LHCN-M2 (cell line): ENCODE measurements at places on chromosomes 7 and 10. TPM values are rescaled to one million over a fixed set of nuclear protein-coding genes. Genes with fewer than 3 reads are reported as not detected.

The LEP gene
- total RNA-seq, result not detected in 2 replicates

The OR9A2 gene
- not detected in 2 replicates for total RNA-seq

- DNase-seq, result no peak
These were observed 174.8 kb upstream of the PRPS1L1 start for GRCh38 chr7:18202315-18203045.

DNA sequence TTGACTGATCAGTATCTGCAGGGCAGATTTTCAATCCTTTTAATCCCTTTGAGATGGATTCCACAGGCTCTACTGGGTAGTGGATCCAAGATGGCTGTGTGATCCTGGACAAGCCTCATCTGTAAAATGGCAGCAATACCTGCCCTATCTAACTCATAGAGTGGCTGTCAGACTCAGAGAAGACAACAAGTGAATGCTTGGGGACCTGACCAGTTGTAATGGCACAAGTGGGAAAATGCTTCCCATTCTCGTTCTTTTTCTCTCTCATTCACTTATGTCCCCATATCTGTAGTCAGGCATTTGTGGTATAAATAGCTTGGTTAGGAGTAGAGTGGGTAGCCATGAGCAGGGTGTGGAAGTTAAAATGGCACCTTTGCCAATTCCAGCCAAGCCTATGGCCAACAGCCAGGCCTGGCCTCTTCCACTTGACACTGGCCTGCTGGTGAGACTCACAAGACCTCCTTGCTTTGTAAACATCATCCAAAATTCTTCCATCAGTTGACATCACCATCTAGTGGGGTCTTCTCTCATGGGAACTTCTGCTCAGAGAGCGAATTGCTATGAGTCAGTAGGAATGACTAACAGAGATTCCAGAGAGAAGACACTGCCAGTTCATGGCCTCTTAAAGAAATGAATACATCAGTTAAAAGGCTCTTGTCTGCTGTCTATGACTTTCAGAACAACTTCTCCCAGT is 150.1 kb downstream of the PLPP4 start:
- DNase-seq, result peak; percentile 25

The YKT6 gene
- 136 TPM in 2 replicates for total RNA-seq

GRCh38 chr10:78351283-78351682 is 317.6 kb downstream of the RPS24 start:
- DNase-seq, result no peak

DNA sequence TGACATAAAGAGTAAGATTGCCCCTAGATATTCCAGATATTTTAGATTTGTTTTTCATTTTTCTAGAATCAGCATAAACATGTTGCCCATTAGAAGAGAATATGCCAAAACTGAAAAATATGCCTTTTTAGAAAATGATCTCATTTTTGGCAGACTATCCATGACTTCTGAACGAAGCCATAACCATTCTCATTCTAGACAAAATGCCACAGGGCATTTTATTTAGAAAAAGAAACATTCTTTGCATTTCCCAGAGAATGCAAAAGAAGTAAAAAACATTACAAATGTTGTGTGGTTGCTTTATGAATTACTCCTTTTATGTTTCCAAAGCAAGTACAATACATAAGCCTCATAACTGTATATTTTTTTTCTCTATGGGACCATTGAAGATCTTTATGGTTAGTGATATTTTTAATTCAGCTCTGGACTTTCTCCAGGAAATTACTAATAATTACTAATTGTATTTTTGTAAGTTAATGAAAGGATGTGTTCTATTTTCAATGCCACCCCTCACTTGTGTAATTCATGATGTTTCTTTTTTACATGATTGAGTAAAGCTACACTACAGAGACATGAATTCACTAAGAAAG is 109.6 kb upstream of the SEM1 start:
- no peak for DNase-seq

The SKIDA1 gene
- total RNA-seq, result 0.13 and 0.63 TPM in 2 replicates

The NUP205 gene
- total RNA-seq, result 106 and 116 TPM in 2 replicates

- DNase-seq, result no peak
These were observed 96.5 kb upstream of the PODXL start for GRCh38 chr7:131652934-131653333.

GRCh38 chr10:123991611-123992570 is 100.3 kb upstream of the CPXM2 start:
- peak; percentile 38 for DNase-seq

The DDX56 gene
- total RNA-seq, result 122 and 131 TPM in 2 replicates

DNA sequence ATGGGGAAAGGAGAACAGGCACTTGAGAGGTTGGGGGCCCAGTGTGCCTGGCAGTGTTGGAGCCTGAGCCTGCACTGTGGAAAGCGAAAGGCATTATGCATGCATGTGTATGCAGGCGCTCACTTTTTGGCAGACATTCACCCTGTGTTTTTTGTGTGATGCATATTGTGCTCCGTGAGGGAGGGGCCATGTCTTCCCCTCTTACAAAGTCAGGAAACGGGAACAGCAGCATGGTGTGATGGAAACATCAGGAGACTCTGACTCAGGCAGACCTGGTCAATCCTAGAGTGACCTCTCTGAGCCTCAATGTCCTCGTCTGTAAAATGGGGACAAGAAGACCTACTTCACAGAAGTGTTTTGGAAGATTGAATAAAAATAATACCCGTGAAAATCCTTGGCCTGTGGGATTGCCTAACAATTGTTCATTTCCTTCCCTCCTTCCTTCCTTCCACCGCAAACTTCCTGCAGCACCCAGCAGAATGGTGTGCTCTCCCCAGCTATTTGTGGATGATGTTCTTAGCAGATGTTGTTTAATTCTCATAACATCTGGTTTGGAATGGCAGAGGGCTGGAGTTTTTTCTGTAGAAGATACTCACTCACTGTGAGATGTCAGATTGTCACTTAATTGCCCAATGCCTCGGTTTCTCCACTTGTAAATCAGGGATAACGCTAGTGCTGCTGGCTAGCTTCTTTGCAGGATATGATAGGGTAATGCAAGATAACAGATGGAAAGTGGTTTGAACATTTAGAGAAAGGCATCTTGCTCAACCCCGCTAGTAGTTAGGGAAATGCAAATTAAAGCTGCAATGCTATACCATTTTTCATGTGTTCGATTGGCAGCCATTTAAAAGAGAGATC is 39.8 kb downstream of the CDH23 start:
- DNase-seq, result no peak

The KCNH2 gene
- total RNA-seq, result 0.11 TPM in 1 of 2 replicates, not detected in the other

The ZNF425 gene
- total RNA-seq, result 4.4 and 6.3 TPM in 2 replicates

DNA sequence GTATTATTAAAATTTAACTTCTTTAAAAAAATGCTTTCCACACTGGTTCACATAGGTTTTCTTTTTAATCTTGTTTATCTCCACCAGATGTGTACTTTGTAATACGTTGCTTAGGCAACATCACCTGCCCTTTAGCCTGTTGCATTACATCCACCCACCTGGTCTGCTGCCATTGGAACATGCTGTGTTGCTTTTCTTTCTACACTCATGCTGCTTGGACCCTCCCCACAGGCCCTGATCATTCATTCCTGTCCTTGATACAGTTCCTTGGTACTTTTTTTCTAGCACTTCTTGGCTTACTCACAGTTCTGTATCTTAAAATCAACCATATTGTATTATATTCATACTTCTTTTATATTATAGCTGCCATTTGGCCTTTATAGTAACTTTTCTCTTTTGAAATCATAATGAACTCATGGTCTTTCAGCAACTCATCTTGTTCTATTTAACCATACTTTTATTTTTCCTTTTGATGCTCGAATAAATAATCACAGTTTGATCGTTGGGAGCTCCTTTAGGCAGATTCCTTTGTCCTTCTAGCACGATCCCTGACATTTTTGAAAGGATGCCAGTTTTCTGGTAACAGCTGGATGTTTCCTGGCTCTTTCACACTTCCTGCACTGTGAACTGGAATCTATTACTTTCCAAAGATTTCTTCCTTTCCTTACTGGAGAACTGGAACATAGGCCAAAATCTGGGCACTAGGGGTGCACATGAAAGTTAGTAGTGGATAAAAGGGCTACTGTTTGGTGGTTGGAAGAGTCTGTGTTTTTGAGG is 125.1 kb downstream of the CDK14 start:
- DNase-seq, result peak; percentile 96

DNA sequence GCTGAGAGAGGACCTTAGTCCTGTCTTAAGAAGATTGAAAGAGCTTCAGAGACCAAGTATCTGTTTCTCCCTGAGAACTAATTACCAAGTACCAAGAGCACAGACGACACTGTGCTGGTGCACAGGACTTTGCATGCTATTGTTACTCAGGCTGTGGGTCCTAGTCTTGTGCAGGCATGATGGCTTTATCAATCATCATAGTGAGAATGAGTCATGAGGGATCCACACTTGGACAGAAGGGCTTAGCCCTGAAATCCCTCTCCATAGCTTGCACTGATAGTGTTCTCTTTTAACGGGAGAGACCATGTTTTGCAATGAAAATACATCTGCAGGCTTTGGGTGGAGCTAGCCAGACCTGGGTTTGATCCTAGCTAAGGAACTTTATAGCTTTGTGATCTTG is 93.3 kb downstream of the SORCS3 start:
- DNase-seq, result no peak

GRCh38 chr10:118482393-118483331 is 112.8 kb downstream of the PRLHR start:
- no peak for DNase-seq

- peak; percentile 54 for DNase-seq
These were observed 311.2 kb downstream of the RNLS start for GRCh38 chr10:88271761-88272543.

The SRGN gene
- total RNA-seq, result 409 and 438 TPM in 2 replicates

GRCh38 chr7:16178092-16178491 is 243.2 kb downstream of the CRPPA start:
- peak; percentile 63 for DNase-seq

DNA sequence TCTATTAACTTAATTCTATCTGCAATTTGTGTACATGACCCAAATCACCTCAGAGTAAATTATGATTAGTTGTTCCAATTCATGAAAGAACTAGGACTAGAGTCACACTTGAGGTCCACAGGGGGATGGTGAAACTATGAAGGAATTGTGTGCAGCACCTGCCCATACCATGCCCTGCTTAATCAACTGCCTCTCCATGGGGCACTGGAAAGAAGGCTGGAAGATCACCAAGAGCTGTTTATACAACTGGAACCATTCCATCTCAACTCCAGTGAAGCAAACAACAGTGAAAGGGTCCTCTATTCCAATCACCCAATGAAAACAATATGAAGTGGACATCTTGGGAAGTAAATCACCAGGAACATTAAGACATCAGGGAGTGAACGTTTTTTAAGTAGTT is 98.7 kb upstream of the SEMA3D start:
- no peak for DNase-seq

GRCh38 chr10:83656924-83657323 is 482.4 kb upstream of the GHITM start:
- no peak for DNase-seq

- no peak for DNase-seq
These were observed 234.9 kb downstream of the EBF3 start for GRCh38 chr10:129728905-129729795.

The HTR7 gene
- 18.3 and 19.6 TPM in 2 replicates for total RNA-seq

- DNase-seq, result no peak
These were observed 816 bp upstream of the SDK1 start for GRCh38 chr7:3300221-3300650.

The RNF32 gene
- 2.8 and 4.1 TPM in 2 replicates for total RNA-seq

The CELF2 gene
- 59.5 and 68.1 TPM in 2 replicates for total RNA-seq
